ENCODE measurements at places on chromosomes 5 and 9.
A peak's percentile ranks its signal among the peaks of the same experiment; 100 is the strongest.

GRCh38 chr9:36855448-36856315, 178.4 kb downstream of the PAX5 start:
- DNase-seq, result peak; percentile 10

DNA sequence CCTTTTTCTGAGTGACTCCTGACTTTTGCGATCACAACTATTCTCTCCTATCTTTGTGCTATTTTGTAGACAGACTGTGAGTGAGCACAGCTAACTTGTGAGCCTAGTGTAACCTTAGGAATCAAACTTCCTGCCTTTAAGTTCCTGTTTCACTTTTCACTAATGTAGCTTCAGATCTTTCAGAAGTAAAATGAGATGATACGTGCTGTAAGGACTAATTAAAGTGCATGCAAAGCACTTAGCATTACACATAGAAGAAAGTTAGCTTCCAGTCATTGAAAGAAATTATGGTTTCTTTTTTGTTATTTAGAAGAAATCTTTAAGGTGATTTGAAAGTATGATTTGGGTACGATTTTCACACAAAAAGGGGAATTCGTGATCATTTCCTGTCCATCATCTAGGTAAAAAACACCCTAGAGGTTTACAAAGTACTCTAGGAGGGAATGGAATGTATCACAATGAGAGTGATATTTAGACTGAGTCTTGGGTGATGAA, 122.7 kb downstream of the ST8SIA4 start:
- no peak for DNase-seq

- no peak for DNase-seq
These were observed 144.6 kb upstream of the PCA3 start for GRCh38 chr9:76619640-76620039.

DNA sequence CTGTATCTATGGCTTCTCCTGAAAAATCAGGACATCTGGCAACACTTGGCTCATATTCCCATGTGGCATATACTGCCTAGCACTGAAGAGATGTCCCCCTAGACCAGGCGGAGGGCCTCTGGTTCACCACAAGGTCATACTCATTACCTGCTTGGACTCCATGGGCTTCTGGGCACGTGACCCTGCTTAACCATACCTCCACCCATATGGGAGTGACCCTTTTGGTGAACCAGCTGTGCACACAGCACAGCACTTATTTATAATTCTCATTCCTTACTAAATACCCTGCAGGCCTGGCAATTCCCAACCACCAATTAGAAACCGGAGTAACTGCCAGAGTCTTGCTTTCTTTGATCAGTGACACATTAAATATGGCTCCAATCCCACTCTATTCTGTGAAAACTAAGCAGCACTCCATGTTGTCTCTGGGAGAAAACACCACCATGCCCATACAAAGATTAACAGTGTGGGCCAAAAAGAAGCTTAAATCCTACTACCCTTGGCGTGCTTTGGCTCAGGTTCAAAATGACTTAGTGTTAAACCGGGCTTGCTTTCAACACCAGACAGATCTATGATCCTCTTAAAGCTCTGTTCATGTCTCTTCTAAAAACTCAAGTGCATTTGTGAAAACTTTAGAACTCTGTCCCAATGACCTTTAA, 57.7 kb downstream of the MTMR12 start:
- DNase-seq, result no peak

DNA sequence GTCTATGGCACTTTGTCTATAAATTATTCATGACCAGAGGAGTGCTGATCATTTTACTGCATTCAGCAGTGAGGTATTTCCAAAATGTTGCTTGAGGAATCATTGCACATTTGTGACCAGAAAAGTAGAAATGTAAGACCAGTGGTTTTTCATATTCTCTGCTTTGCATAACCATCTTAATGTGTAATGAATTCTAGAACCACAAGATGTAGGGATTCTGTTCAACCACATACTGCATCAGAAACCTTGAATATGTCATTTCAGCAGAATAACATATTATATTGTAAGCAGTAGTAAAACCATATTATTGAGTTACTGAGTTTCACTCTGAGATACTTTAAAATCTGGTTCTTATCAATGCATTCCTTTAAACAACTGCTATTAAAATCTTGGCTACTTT, 1243.4 kb downstream of the MAT2B start:
- no peak for DNase-seq

DNA sequence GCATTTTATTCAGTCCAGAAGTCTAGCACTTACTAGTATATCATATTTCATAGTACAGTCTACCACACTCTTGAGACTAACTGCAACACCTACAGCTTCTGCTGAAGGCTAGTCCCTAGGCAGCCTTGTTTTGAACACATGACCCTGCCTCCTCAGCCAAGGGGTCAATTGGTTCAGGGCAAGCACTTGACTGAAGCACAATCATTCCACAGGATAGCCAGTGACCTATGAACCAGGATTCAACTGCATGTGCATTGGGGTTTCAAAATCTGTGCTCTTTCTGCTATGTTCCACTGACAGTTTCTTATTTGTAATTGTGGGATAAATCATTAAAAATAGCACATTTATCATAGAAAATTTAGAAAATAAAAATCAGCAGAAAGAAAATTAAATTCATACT, 186.8 kb downstream of the TMEM161B start:
- no peak for DNase-seq

DNA sequence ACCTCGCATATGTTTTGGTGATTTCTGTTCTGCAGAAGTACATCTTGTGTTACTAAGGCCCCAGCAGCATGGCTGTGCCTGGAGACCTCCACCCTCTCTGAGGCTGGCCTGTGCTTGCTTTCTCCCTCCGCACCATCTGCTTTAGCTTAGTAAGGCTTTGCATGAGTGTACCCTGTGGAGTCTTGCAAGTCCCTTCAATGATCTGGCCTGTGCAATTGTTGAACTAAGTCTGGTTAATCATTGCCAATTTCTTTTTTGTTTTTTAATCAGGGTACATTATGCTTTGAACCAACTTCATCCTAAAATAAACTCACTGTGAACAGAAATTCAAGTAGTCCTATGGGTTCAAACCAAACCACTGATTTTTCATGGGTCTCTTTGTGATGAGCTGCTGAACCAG, 32.3 kb downstream of the ACOT12 start:
- no peak for DNase-seq

DNA sequence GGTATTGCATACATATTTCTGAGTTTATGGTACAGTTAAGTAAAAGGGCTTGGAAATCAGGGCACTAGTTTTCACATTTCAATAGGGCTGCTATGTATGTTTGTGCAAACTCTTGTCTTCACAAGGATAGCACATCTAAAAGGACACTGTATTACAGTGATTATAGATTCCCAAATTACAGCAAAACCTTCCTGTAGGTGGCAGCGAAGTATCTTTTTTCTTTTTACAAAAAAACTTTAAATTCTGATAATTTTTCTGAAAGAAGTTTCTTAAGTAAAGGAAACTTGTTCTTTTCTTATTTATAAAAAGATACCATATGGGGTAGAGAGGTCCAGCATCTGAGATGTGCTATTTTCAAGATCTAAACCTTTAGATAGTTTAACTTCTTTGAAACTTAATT, 337.8 kb downstream of the PTPRD start:
- no peak for DNase-seq

DNA sequence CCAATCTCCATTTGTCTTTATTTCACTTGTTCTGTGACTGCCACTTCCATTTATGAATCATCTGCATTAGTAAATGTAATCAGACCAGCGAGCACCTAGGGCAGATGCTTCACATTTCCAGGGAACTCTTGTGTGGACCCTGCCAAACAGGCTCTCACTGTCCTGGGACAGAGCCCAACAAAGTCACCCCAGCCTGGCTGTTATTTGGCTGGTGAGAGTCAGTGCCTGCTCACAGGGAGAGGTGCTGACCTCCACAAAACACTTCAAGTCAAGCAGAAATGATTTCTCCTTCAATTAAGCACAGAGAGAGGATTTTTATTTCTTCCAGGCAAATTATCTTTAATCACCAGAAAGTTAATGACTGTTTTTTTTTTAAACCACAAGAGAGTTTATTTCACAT, 568.0 kb downstream of the MTRR start:
- DNase-seq, result no peak

- DNase-seq, result no peak
These were observed 151.8 kb upstream of the RAD23B start for GRCh38 chr9:107131108-107131799.

DNA sequence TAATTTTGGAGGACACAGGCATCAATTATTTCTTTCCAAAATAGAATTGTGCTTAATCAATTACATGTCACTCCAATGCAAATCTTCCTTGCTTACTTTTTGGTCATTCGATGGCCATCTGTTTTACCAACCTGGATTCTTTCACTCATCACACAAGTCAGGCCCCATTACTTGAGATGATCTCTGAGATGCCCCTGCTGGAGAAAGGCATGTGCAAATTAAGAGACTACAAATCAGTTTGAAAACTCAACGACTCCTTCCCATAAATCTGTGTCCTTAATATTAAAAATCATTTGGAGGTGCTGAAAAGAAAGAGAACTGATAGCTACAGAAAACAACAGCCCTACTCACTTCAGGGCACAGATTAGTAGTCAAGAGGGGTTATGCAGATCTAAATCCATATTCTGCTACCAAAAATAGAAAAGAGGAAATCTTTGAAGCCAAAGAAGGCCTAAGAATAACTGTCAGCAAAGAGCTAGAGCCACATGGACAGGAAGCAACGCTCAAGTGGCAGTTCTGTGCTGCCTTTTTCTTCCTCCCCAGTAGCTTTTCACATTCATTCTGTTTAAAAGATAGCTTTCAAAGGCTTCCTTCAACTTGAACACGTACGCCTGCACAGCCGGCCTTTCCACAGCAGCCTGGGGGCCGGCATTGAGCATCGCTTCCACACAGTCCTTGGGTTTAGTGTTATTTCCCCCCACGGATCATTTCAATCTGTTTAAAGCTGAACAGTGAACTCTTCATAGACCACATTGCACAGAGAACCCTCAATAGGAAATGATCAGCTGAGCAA, 79.3 kb upstream of the MAP3K1 start:
- DNase-seq, result no peak

- no peak for DNase-seq
These were observed 752.8 kb upstream of the ADAMTS16 start for GRCh38 chr5:4387290-4387689.

- DNase-seq, result no peak
These were observed 90.8 kb downstream of the LNPEP start for GRCh38 chr5:97026721-97027120.

DNA sequence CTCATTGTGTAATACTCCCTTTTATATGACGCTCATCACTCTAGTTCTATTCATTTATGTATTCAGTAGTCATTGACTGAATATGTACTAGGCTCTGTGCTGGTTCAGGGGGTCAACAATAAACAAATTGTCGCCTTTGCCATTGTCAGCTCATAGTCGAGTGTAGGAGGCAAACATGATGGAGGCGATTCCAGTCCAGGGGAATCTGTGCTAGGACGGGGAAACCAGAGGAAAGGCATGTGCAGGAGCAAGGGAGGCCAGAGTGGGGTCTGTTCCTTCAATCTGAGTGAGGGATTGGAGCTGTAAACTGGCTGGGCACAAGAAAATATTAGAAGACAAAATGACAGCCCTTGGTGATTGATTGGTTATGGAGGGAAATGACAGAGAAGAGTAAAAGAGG, 83.9 kb downstream of the ANGPTL2 start:
- no peak for DNase-seq

DNA sequence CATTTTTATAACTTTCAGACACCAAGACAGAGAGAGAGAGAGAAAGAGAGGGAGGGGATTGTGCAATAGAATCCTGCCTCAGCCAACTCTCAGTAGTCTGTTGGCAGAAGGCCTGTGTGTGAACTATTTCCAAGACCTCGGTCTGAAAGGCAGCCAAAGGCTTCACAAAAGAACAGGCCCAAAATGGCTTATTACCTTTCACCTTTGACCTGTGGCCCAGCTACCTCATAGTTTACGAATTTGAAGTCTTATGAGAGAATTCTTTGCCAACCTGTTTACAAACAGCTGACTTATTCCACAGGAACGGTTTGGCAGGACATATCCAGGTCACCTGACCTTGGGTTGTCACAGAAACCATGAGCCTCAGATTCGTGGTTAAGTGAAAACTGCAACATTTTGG, 48.6 kb downstream of the NR2F1-AS1 start:
- DNase-seq, result no peak

GRCh38 chr5:168219515-168220410, 71.7 kb upstream of the WWC1 start:
- peak; percentile 55 for DNase-seq

GRCh38 chr5:110250755-110251154, 475.7 kb downstream of the TMEM232 start:
- no peak for DNase-seq

DNA sequence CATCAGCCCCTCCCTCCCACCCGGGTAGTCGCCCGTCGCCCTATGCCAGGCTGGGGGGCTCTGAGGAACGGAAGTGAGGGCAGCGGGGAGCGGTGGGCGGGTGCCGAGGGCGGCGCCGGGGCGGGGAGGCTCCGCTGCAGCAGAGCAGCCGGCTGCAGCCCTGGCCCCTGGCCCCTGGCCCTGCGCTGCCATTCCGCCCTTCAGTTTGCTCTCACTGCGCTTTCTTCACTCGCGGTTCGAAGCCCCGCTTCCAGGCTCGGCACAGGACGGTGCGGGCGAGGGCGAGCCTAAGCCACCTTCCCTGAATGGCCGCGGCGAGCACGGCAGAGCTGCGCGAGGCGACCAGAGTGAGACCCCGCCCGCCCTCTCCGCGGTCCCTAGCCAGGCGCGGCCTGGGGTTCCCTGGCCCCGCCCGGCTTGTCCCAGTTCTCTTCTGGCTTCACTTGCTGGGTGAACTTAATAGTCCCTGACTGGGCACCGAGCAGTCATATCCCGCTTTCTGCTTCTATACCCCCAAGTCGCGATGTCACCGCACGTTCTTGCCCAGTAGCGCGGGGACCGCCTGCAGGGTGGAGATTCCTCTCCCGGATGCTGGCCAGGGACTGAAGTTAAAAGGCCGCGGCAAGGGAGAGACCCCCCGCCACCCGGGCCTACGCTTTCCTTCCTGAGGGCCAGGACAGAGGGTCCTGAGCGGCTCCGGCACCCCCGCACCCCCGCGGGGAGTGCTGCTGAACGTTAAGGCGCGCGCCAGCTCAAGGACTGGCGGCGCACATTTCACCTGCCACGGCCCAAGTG, 623 bp upstream of the TRIM36 start:
- DNase-seq, result peak; percentile 47

DNA sequence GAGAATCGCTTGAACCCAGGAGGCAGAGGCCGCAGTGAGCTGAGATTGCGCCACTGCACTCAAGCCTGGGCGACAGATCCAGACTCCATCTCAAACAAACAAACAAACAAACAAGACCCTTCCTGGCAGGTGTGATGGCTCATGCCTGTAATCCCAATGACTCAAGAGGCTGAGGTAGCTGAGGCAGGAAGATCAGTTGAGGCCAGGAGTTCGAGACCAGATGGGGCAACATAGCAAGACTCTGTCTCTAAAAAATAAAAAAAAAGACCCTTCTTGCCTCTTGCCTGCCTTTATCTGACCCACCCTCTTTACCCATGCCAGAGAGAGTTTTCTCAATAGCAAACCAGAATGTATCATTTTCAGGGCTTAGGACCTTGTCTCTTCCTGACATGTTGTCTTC, 8.8 kb upstream of the PANK3 start:
- no peak for DNase-seq

GRCh38 chr5:124923131-124923530, 176.7 kb upstream of the ZNF608 start:
- DNase-seq, result no peak

- DNase-seq, result no peak
These were observed 25.5 kb downstream of the INSYN2B start for GRCh38 chr5:169954786-169955185.

Data from erythroblast (primary cell).